ENCODE measurements at places on chromosomes 11 and 22.
A peak's percentile ranks its signal among the peaks of the same experiment; 100 is the strongest.

DNA sequence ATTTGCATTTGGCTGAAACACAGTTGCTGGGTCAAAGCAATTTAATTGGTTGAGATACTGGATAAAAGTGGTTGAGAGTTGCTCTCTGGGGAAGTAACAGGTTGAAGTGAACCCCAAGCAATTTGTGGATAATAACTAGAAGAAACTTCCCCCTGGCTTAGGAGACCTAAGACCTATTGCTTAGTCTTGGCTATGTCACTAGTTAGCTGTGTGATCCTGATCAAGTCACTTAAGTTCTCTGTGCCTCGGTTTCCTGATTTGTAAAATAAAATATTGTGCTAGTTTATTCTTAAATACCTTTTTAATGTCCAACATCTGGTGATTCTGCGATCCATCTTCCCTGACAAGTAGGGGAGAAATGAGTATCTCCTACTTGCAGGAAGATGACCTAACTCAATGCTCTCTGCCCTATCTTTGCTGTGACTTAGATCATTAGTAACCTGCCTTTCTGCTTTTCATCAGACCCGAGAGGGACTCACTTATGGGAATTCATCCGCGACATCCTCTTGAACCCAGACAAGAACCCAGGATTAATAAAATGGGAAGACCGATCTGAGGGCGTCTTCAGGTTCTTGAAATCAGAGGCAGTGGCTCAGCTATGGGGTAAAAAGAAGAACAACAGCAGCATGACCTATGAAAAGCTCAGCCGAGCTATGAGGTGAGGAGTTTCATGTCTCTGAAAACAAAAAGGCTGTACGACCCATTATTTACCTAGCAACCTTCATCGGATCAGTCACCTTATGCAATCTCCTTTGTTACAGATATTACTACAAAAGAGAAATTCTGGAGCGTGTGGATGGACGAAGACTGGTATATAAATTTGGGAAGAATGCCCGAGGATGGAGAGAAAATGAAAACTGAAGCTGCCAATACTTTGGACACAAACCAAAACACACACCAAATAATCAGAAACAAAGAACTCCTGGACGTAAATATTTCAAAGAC, 37.5 kb downstream of the EHF start:
- DNase-seq = no peak

DNA sequence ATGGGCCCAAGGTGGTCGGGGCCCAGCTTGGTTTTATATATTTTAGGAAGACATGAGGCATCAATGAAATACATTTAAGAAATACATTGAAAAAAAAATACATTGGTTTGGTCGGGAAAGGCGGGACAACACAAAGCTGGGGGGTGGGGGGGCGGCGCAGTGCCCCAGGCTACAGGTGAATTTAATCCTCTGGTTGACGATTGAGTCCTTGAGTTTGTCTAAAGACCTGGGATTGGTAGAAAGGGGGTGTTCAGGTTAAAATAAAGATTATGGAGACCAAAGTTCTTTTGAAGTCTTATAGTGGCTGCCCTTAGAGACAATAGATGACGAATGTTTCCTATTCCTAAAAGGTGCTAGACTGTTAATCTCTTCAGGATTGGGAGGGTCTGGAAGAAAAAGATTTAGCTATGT, 3.1 kb downstream of the IFITM1 start:
- no peak for DNase-seq

DNA sequence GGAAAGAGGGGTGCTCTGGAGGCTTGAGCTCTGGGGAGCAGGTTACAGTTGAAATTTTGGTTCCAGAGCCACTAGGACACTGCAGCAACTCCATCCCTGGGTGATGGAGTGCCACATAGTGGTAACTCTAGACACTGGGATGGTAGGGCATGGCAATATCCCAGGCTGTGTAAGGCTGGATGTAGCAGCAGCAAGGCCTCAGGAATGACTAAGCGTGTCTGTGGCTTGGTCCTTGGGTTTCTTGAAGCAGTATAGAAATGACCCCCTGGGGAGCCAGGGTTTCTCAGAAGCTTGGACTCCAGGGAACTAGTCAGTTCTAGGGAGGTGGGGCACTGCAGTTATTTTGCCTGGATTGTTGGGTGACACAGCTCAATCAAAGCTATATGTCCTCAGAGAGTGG, 8.1 kb downstream of the MS4A4A start:
- no peak for DNase-seq

DNA sequence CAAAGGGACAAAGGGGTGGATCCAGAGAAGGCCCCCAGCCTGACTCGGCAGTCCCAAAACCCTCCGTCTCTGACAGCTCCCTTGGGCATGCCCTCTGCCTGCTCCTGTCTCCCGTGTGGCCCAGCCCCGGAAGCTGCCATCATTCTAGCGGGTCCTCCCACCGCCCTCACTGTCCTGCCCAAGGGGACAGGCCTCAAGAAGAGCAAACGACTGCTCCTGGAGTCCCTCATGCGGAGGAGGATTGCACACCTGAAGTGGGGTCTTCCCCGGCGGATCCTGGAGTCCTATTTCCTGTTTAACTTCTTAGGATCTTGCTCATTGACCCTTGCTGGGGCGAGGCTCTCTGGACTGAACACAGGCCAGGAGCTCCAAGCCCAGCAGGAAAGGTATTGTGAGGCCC, 2.6 kb upstream of the MEI1 start:
- DNase-seq = no peak

DNA sequence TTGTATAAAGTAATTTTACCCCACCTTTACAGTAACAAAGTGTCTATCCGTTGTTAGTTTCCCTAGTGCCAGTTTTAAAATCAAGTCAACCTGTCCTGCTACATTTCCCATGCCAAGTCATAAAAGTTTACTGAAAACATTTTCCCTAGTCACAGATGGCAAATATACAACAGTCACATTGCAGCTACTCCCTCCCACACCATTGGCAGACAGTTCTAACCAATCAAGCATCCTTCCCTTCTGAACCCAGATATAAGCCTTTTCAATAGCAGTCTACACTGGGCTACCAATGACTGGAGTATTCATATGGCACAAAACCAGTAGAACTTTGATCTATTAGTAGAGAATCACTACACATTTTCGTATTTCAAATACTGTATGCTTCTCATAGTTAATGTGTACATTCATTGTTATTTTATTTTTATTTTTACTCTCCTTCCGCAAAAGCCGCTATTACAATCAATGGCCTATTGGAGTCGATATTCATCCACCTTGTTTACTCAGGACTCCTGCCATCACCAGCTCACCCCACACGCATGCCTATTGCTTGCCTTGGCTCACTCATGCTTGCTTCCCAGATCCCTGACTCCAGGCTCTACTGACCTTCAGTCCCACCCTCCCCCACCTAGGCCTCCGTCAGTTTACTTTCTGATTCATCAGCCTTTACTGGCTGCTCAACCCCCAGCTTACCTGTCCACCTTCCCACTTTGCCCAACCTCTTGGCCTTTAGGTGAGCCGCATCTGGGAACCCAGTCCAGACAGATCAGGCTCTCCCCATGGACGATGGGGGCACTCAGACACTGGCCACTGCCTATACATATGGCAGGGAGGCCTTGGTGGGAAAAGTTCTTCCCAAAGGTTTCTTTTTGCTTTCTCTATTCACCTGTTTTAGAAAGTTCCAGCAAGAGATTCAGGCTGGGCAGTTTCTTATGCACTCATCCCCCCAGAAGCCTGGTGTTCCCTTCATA, 408.4 kb downstream of the SOX6 start:
- DNase-seq = no peak

DNA sequence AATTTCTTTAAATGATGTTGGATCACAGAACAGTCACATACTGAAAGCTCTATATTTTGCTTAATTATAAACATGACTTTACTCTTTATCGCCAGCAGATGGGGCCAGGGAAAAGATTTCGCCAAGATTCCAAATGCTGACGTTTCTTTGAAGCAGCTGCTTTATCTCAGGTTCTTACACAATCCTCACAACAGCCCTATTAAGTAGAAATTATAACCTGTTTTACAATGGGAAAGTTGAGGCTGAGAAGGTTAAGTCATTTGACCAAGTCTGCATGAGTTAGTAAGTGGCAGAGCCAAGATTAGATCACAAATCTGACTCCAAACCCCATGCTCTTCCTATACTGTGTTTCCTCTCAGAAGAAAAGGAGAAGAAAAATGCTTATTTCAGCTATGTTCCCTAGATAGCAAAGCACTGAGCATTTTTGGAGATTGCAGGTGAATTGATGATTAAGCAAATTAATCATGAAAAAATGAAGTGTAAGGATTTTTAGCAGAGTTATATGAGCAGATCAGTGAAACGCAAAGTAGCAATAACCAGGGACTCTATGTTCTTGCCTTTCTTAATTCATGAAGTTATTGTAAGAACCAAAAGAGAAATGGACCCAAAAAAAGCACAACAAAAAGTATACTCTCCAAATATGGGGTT, 79.0 kb downstream of the AASDHPPT start:
- DNase-seq = peak; percentile 21

- DNase-seq = no peak
Observed at GRCh38 chr22:22407061-22407460, 101.5 kb downstream of the ZNF280B start.

GRCh38 chr11:74037309-74037708, 28.4 kb upstream of the UCP3 start:
- DNase-seq = no peak

All from BJ (cell line).